ENCODE measurements at places on chromosomes 13 and 19.

- no peak for DNase-seq
Observed at GRCh38 chr13:78420814-78421213, 182.5 kb downstream of the POU4F1 start.

- DNase-seq, result no peak
Observed at GRCh38 chr13:101401196-101401595, 15.1 kb downstream of the NALCN start.

- no peak for DNase-seq
Observed at GRCh38 chr19:50819636-50820035, 4.0 kb downstream of the KLK1 start.

GRCh38 chr19:13839938-13840304 is 37.0 kb upstream of the NANOS3 start:
- no peak for DNase-seq

GRCh38 chr13:109150696-109151095 is 521.3 kb downstream of the MYO16 start:
- DNase-seq, result no peak

- no peak for DNase-seq
Observed at GRCh38 chr19:56596676-56597075, 1.6 kb downstream of the ZNF71 start.

GRCh38 chr13:113898391-113898790 is 34.5 kb upstream of the GAS6 start:
- no peak for DNase-seq

All from activated CD8-positive, alpha-beta memory T cell treated with anti-CD3 and anti-CD28 coated beads for 1 hour (primary cell).